ENCODE measurements at places on chromosomes 7 and 10.

- peak; percentile 9 for DNase-seq
Observed at GRCh38 chr10:99329304-99329553, at the start of gene CNNM1. TSS of gene CNNM1 (plus strand) at chr10:99329356. CDS start at chr10:99329388, 32 bp downstream.

- DNase-seq: no peak
Observed at GRCh38 chr10:117532451-117533107, 10.0 kb upstream of the EMX2 start.

DNA sequence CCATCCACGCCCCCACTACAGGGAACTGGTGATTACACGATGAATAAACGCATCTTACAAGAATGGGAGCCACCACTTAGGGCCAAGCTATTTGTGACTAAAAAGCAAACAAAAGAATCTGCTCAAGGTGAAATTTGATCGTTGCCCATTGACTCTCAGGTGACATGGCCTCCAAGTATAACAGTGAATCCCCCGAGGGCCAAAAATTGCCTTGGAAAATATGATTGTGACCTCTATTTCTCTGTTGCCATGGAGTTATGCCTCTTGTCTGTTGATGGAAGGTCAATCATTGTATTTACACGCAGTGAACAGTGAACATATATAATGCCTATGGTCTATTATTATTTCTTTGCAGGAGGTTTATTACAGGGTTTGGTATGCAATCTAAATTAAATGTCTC is 282.3 kb downstream of the KLF6 start:
- DNase-seq: no peak

GRCh38 chr7:124100190-124100589 is 67.3 kb upstream of the TMEM229A start:
- no peak for DNase-seq

DNA sequence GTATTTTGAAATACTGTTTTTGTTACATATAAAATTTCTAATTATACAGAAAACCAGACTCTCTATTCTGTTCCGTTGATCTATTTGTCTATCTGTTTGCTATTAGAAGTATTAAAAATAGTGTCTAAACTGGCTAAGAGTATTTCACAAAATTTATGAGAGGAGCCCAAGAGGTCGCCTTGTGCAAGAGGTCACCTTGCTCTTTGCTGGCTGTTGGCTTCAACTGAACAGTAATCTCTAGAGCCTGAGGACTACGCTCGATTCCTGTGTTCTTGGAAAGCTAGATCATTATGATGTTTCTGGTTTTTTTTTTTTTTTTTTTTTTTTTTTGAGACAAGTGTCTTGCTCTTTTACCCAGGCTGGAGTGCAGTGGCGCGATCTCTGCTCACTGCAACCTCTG is 428.6 kb downstream of the LRMDA start:
- DNase-seq: no peak

GRCh38 chr10:97798958-97799610 is 27.3 kb upstream of the SFRP5 start:
- no peak for DNase-seq

- peak; percentile 1 for DNase-seq
Observed at GRCh38 chr10:46248651-46249146, 38.1 kb upstream of the ANTXRL start.

GRCh38 chr10:32318476-32318896 is 28.5 kb downstream of the EPC1 start:
- DNase-seq: peak; percentile 21

- DNase-seq: no peak
Observed at GRCh38 chr10:29761916-29762315, 127.1 kb upstream of the SVIL start.

GRCh38 chr10:47031901-47032465 is 120.8 kb downstream of the PTPN20 start:
- no peak for DNase-seq

GRCh38 chr10:6247041-6247712 is 44.4 kb downstream of the PFKFB3 start:
- DNase-seq: no peak

- DNase-seq: no peak
Observed at GRCh38 chr10:130974166-130974565, 337.4 kb downstream of the TCERG1L start.

GRCh38 chr7:128017862-128018845 is 13.1 kb downstream of the LRRC4 start:
- no peak for DNase-seq

DNA sequence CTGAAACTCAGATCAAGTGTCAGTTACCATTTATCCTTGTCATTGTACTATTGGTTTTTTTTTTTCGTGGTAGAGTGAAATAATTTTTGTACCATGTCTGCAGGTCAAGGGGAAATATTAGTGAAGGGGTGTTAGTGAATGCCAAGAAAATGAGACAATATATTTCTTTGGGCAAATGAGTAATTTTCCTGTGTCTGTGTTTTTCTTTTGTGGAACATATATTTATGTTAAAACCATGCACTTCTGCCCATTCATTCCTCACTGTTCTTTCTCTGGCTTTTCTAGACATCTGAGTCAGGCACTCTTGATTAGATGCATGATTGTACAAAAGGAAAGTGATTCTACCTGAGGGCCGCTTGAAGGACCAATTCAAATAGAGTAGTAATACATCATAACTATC is 161.6 kb downstream of the BICC1 start:
- DNase-seq: no peak

DNA sequence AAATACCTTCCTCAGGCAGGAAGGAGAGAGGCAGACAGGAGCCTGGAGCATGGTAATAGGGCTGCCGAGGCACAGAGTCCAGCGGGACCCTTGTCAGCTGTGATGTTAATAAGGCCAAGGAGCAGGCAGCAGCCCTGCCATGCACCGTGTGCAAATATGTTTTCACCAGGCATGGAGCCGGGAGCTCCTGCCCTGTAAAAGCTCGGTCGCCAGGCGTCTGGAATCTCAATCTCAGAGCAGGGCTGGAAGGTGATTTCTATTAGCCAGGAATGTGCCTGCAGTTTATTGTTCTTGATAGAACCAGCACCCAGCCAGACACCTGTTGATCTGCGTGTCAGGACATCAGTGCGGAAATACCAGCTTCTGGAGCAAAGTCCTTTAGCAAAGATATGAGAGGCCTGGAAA is 469.8 kb downstream of the GLRX3 start:
- no peak for DNase-seq

GRCh38 chr10:63262430-63263073 is 129.4 kb downstream of the NRBF2 start:
- no peak for DNase-seq

- DNase-seq: no peak
Observed at GRCh38 chr7:1668396-1669063, 1.5 kb upstream of the ELFN1 start.

DNA sequence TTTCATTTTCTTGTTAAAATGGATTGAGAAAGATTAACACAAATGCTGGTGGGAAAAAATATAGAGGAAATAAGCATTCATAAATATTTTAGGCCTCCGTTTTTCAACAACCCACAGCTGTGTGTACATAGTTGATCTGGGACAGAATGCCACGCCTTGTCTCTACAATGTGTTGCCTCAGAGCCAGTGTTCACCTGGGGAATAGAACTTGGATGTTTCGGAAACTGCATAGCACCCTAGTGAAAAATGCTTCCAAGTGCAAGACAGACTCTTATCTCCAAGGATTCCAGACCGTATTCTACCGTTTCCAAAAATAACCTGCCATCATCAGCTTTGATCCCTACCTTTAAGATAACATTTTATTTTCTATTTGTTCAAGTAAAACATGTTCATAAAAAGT is 260.9 kb downstream of the SDK1 start:
- no peak for DNase-seq

- no peak for DNase-seq
Observed at GRCh38 chr10:116132780-116133399, 140.1 kb downstream of the GFRA1 start.

- DNase-seq: no peak
Observed at GRCh38 chr7:131159961-131160361, 167.7 kb upstream of the MKLN1 start.

- no peak for DNase-seq
Observed at GRCh38 chr10:77909749-77910375, 16.7 kb downstream of the DLG5 start.

- no peak for DNase-seq
Observed at GRCh38 chr10:131553581-131553980, 242.1 kb upstream of the TCERG1L start.

GRCh38 chr7:25897261-25897782 is 254.7 kb upstream of the NFE2L3 start:
- no peak for DNase-seq

GRCh38 chr7:116561697-116562483 is 37.1 kb downstream of the CAV1 start:
- DNase-seq: no peak

GRCh38 chr10:122147663-122148062 is 123.4 kb upstream of the BTBD16 start:
- DNase-seq: no peak

- no peak for DNase-seq
Observed at GRCh38 chr10:17576768-17577167, 40.4 kb downstream of the HACD1 start.

GRCh38 chr10:78279756-78280155 is 246.1 kb downstream of the RPS24 start:
- DNase-seq: no peak

DNA sequence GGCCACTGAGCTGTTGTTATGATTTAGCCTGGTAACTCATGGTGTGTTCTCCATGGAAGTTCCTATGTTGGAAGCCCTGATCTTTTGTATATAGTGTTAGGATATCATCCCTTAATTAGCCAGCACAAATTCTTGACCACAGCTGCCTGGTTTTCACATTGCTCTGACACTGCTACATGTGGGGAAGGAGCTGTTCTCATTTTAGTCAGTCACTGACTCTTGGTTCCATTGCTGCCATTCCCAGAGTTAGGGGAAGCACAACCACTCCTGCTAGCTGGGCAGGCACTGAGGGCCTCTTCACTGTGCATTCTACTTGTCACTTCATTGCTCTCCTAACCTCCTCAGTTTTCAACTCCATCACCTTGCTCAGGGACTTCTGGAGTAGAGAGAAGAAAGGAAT is 98.4 kb upstream of the GJD4 start:
- DNase-seq: no peak

DNA sequence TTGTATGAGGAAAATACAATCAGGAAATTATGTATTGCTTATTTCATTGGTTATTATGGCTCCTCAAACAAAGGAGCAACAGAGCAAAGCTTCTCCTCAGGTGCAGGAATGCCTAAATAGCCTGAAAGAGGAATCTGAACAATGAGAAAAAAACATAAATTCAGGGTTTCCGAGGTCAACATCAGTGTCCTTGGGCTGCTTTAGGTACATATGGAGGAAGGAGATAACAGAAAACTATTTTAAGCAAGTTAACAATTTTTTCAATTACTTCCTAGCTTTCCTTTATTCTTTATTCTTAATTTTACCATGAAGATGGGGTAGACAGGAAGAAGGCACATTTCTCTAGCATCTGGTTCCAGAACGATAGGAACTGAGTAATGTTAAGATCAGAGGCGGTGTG is 14.0 kb downstream of the SLC16A9 start:
- no peak for DNase-seq

GRCh38 chr10:94112321-94112720 is 118.6 kb downstream of the PLCE1 start:
- no peak for DNase-seq

- DNase-seq: no peak
Observed at GRCh38 chr10:127013691-127014473, 108.7 kb downstream of the DOCK1 start.

DNA sequence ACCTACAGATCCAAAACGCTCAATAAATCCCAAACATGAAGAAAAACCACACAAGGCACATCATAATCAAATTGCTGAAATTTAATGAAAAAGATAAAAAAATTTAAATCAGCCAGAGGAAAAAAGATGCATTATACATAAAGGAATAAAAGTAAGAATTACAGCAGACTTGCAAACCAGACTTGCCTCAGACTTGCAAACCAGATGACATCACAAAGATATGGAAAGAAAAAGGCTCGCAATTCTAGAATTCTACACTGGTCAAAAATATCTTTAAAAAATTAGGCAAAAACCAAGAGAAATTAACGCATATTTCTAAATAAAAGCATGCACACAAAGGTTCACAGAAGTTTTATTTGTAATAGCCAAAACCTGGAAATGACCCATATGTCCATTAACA is 188.0 kb upstream of the NAMPT start:
- no peak for DNase-seq

DNA sequence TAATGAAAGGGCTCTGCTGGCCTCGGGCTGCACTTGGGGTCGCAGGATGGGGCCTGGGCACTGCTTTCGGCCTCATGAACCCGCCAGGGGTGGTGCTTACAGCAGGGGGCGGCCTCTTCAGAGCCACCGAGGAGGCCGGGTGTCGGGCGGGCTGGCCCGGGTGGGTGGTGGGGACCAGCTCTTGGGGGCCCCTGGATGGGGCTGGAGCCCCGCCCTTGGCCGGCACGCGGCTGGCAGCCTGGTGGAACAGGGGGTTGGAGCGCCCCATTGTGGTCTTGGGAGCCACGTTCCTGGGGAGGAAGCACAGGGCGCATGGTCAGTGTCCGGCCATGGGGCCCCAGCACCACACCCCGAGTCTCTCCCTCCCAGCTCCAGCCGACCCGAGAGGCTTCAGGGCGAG is 8.8 kb downstream of the ADAM8 start:
- DNase-seq: no peak
